D341Med (cell line): ENCODE measurements at places on chromosomes 7 and 10.
A peak's percentile ranks its signal among the peaks of the same experiment; 100 is the strongest.

DNA sequence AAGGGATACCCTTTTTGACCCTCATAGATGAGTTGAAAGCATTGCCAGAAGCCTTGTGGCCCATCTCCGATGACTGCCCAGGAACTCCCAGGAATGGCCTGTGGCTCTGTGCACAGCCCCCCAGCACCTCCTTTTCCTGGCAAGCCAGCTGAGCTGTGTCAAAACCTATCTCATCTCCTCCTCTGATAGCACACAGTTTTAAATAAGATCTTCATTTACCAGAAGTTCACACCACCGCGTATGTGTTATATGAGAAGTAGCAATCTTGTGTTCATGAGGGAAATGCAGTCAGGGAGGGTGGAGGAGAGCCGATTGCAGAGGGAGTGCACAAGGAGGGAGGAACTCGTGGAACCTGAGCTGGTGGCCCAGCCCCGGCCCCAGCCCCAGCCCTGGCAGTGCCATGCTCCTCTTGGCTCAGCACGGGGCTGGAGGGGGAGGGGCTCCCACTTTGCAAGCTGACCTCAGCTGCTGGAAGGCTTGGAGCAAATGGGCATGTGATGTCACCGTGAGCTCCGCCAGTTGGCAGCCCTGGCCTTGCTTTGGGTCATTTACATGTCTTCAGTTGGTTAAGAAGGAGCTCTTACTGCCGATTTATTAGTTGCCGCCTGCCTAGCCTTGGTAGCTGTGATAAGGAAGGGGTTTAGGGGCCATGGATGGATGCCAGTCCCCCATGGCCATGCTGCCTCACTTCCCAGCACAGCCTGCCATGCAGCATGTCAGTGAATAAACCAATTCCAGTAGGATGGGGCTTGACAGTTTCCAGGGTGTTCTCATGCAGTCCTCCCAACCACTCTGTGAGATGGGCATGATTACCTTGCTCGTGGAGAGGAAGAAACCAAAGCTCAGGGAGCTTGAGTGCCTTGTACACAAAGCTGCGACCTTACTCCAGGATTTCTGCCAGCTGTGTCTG, 20.0 kb downstream of the UNC5B start:
- DNase-seq: no peak

DNA sequence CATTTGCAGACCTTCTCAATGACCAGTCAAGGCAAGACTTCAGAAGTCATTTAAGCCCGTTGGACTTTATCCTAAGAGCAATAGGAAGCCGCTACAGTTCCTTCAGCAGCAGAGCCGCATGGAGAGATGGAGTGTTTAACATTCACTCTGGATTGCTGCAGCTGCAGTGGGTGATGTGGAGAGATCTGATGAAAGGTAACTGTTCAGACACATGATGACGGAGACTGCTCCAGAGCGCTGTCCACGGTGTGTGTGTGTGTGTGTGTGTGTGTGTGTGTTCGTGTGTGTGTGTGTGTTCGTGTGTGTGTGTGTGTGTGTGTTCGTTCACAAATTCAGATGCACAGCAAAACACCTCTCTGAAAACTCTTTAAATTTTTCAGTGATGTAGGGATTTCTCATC, 37.0 kb downstream of the SEC61G start:
- no peak for DNase-seq

DNA sequence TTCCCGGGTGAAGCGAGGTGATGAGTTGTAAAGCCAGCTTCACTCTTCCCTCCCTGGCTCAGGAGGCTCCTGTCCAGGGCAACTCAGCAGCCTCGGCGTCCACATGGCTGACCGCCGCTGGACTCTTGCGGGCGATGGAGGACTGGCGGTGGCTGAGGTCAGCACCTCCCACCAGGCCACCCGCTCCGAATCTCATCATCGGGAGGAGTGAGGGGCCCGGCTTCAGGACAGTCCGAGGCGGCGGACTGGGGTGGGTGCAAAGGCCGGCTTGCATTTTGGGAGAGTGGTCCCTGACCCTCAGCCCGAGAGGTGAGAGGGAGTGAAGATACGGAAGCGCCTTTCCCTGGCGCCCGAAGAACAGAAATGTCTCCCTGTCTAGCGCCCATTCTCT, 759 bp downstream of the DNAJB12 start:
- no peak for DNase-seq

DNA sequence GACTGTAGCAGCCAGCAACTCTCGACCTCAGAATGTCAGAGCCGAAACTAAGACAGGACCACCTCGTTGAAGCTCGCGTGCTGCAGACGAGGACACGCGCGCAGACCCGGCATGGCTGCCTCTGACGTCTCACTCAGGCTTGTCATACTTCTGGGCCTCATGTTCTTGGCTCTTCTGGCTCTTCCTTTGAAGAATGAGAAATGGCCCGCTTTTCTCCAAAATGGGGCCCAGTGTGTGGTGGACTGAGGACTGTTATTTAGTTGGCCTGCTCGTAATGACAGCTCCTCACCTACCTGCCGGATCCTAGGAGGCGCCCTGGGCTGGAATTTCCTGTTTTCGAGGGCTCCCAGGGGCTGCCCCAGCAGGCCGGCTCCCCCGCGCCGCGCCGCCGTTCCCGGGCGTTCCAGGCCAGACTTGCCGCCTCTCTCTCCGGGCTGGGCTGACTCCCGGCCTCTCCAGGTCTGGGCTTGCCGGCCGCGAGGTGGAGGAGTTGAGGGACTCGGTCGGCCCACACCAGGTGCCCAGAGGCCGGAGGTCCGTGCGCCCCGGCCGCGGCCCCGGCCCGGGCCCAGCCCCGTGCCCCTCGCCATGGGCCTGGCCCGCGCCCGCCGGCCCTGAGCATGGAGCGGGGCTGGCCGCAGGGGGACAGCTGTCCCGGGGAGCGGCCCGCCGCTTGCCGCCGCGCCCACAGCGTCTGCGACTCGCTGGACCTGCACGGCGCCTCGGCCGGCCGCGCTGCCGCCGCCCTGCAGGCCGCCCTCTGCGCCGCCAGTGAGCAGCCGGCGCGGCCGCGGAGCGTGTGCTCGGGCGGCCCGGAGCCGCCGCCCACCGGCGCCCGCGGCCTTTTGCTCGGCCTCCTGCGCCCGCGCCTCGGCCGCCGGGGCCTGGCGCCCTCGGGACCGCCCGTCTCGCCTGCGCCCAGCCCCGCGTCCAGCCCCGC, 28.1 kb downstream of the AGAP3 start:
- no peak for DNase-seq

DNA sequence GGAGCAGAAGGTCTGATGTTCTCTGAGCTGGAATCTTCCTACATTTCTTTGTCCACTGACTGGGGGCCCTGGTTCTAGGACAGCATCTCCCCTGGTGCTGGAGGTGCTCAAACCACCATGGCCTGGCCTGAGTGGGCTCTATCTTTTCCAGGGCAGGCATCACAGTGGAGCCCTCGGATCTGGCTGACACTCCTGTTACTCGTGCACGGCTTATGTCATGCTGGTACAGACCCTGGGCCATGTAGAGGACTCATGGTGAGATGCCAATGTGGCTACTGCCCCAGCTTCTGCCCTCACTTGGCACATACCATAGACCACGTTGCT, 96.0 kb downstream of the HIPK2 start:
- DNase-seq: no peak

GRCh38 chr7:91323626-91324158, 59.5 kb downstream of the FZD1 start:
- DNase-seq: no peak

GRCh38 chr10:59995862-59996261, 89.5 kb upstream of the CCDC6 start:
- DNase-seq: no peak

- no peak for DNase-seq
These were observed 92.6 kb downstream of the DGKI start for GRCh38 chr7:137753948-137754851.

- no peak for DNase-seq
These were observed 153.7 kb downstream of the PLXNA4 start for GRCh38 chr7:132422502-132423111.

DNA sequence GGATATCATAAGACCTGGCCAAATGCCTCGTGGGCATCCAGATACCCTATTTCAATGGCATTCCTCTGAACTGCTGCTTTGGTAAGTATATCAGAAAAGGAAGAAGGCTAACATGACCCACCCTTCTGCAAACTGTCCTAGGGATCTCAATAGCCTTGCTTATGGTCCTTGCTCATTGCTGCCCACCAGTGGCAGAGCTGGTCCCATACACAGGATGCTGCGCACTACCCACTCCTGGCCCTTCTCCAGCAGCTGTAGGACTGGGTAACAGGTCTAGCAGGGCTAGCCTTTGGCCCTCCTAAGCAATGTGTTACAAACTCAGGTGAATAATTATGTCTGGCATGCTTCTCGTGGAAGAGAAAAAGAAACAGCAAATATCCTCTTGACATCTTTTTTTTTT, 72.5 kb downstream of the C10orf90 start:
- peak; percentile 21 for DNase-seq

- no peak for DNase-seq
These were observed 127.8 kb upstream of the RSU1 start for GRCh38 chr10:16944986-16945385.

DNA sequence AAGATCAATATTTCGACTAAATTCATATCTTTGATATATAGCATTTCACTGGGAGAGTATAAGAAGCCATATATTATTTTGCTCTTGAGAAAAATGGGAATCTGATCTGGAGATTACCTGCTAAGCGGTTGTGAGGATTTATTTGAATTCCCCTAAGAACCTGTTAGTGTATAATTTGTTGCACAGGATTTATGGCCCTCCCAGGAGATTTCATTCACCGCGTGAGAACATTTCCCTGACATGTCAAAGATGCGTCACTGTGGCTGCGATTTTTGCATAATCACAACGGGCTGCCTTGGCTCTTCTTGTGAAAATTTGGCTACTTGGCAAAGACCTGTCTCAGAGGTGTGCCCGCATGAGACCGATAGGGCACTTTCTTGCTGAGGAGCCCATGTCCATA, 184.7 kb upstream of the PFKP start:
- DNase-seq: peak; percentile 56

- no peak for DNase-seq
These were observed 1.7 kb downstream of the STN1 start for GRCh38 chr10:103916254-103916653.

DNA sequence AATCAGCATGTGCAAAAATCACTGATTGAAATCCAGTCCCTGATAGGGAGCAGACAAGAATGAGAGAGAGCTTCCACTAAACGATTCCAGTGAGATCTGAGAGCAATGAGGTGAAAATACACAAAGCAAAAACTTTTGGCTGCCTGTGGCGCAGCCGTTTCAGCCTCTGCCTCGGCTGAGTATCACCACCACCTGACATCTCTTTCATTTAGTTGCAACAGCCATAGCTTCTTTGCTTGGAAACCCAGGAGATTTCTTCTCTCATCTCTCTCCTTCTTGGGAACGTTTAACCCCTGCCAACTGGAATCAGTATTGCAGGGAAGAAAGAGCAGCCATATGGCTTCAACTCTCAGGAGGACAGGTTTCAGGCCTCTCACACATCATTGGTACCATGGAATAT, 237.3 kb upstream of the AGK start:
- DNase-seq: no peak

DNA sequence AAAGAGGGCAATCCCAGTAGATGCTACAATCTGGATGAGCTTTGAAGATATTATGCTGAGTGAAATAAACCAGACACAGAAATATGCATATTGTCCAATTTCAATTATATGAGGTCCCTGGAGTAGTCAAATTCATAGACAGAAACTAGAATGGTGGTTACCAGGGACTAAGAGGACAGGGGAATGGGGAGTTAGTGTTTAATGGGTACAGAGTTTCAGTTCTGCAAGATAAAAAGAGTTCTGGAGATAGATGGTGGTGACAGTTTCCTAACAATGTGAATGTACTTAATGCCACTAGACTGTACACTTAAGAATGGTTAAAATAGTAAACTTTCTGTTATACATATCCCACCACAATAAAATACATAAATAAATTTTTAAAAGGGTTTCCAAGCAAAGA, 236.6 kb downstream of the ELMO1 start:
- no peak for DNase-seq

GRCh38 chr7:88842201-88842600, 46.7 kb upstream of the TEX47 start:
- DNase-seq: no peak

DNA sequence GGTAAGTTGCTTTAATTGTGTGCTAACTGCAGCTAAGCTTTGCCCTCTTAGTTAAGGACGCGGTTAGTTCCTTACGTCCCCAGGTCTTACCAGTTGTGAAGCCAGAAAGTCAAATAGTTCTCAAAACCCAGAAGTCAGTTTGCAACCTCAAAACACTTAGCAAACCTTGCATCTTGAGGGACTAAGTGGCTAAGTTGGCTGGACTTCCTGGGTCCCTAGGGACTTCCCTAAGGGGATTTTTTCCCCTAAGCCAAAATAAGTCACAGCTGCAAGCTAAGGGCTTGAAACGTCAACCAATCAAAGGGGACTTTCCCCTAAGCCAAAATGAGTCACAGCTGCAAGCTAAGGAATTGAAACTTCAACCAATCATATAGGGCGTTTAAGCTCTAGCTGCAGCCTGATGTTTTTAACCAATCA, 36.2 kb upstream of the HECW1 start:
- no peak for DNase-seq

GRCh38 chr10:91694170-91694794, 61.4 kb upstream of the PPP1R3C start:
- no peak for DNase-seq

DNA sequence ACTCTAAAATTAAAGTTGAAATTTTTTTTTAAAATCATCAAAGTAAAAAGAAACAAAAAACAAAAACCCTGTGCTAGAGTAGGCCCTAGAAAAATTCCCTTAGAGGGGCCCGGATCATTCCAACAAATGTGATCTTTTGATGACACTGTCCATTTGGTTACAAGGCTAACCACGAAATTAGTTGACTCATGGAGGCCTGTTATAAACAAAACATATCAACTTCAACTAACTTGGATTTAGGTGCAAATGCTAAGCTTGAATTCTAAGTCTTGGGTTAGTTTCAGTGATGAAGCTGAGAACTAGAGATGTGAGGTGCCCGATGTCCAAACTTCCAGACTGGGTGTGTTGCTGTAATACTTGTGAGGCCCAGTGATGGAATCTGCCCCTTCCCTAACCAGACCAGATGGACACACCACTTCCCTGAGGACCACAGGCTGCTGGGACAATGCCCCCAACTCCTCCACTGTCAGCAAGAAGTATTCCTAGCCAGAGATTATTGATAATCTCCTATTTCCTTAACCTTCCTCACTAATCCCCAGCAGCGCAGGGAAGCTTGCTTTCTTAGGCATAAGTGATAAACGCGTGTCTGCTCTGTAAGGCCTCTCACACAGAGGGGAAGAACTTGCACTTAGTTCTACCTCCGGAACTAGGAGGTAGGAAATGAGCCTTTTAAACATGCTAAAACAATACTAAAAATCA, 108.7 kb downstream of the RAPGEF5 start:
- peak; percentile 56 for DNase-seq
